ENCODE measurements at places on chromosomes 16 and 17. TPM values are rescaled to one million over a fixed set of nuclear protein-coding genes. Genes with fewer than 3 reads are reported as not detected.

GRCh38 chr16:23902034-23902747, 66.4 kb downstream of the PRKCB start:
- DNase-seq: no peak

- no peak for DNase-seq
Observed at GRCh38 chr16:79250502-79251098, 349.9 kb downstream of the MAF start.

DNA sequence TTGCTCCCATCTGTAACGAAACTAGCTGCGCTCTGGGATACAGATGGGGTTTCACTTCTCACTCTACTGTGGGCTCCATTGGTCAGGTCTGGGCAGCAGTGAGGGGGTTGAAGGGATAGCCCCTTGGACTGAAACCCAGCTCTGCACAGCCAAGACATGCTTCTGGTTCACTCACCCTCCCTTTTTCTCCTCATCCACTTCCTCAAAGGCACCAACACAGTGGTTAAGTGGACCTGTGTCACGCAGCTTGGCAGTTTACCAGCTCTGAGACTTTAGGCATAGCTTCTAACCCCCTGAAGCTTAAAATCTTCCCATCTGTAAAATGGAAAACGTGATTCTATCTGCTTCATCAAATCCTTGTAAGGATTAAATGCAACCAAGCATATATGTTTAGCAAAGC, 11.5 kb upstream of the KRT38 start:
- DNase-seq: no peak

GRCh38 chr17:78163881-78164747, 4.3 kb upstream of the SYNGR2 start:
- no peak for DNase-seq

DNA sequence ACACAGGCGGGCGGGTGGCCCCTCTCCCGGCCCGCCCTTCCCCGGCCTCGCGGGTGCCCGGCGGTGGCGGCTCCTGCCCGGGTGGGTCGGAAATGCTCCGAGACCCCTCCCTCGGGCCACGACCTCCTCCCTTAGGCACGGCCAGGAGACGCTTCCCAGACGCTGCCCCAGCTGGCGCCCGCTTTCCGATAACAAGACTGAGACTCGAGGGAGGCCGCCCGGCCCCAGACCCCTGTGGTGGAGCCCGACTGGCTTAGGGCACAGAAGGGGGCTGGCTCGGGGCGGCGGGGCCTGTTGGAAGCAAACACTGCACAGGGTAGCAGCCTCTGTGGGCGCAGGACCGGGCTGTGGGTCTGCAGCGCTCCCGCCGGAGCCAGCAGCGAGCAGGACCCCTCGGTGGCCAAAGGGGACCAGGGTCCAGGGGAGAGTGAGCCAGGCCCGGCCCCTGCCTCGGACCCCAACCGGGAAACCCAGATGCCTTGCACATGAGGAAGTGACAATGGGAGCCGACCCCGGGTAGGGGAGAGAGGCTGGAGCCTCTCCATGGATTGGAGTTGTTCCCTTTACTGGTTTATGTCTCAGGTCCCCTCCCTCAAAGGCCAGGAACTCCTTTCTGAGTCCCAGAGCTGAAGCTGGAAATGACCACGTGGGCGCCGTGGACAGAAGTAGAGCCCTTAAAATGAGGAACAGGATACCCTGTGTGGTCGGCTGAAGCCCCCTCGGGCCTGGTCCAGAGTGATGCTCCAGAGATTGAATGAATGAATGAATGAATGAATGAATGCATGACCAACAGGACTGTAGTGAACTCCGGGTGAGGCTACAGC, 19.8 kb upstream of the ADCY7 start:
- DNase-seq: no peak

GRCh38 chr16:10833271-10833670, 14.7 kb upstream of the TVP23A start:
- DNase-seq: no peak

Gene RAC3
- 16.4 TPM for total RNA-seq

Gene TBC1D3B
- 12.8 TPM for total RNA-seq

Gene BBS2
- 14.1 TPM for total RNA-seq

Gene GALK1
- total RNA-seq: 74.8 TPM

All from OCI-LY7 (cell line).